T-helper 17 cell (primary cell): ENCODE measurements at places on chromosomes 1 and 21. TPM values are rescaled to one million over a fixed set of nuclear protein-coding genes. Genes with fewer than 3 reads are reported as not detected.

- peak within 1 kb of the TSS; percentile 83 for H3K4me3 ChIP-seq
- H3K36me3 ChIP-seq, result peaks cover 2% of the 10 kb centered on the region
- peaks cover 6% of the 10 kb centered on the region for H3K4me1 ChIP-seq
- peak within 1 kb of the TSS; percentile 61 for H3K27ac ChIP-seq
These were observed at the start of gene BMP8A for GRCh38 chr1:39491146-39491921. Gene BMP8A, plus strand, starts transcription at chr1:39491636. Its CDS starts 356 bp downstream, at chr1:39491992.

GRCh38 chr1:213984387-213985208 lies 3.2 kb upstream of the PROX1 start:
- H3K4me1 ChIP-seq, result peaks cover 20% of the 10 kb centered on the region
- H3K27me3 ChIP-seq, result peaks cover 82% of the 10 kb centered on the region
- H3K27ac ChIP-seq, result no peak overlapping the region
- no peak for DNase-seq
- H3K36me3 ChIP-seq, result peaks cover 11% of the 10 kb centered on the region

- no peak overlapping the region for H3K27ac ChIP-seq
- H3K27me3 ChIP-seq, result no peaks in the 10 kb centered on the region
- peaks cover 2% of the 10 kb centered on the region for H3K36me3 ChIP-seq
- no peak overlapping the region for H3K4me3 ChIP-seq
- DNase-seq, result no peak
These were observed 21.2 kb downstream of the MACO1 start for GRCh38 chr1:25451908-25452307.

- H3K4me1 ChIP-seq, result peaks cover 23% of the 10 kb centered on the region
- H3K4me3 ChIP-seq, result no peak overlapping the region
- H3K27ac ChIP-seq, result no peak overlapping the region
- no peaks in the 10 kb centered on the region for H3K27me3 ChIP-seq
These were observed 2.7 kb upstream of the HMGN2 start for GRCh38 chr1:26469558-26469957.

DNA sequence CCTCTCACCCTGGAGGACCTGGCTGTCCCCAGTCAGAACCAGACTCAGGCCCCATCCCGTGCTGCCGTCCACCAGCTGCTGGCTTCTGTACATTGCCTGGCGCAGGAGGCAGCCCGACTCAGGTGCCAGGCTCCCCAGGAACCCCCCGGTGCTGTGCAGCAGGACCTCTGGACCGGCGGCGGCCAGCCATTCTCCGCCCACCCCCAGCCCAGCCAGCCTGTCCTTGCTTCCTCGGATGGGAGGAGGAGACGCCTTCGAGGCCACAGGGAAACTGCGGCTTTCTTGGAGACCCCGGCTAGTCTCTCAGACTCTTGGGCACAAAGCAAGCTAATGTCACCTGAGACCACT lies 4.4 kb downstream of the C1orf167 start:
- peaks cover 22% of the 10 kb centered on the region for H3K27me3 ChIP-seq
- H3K4me1 ChIP-seq, result peaks cover 8% of the 10 kb centered on the region
- no peak overlapping the region for H3K27ac ChIP-seq

DNA sequence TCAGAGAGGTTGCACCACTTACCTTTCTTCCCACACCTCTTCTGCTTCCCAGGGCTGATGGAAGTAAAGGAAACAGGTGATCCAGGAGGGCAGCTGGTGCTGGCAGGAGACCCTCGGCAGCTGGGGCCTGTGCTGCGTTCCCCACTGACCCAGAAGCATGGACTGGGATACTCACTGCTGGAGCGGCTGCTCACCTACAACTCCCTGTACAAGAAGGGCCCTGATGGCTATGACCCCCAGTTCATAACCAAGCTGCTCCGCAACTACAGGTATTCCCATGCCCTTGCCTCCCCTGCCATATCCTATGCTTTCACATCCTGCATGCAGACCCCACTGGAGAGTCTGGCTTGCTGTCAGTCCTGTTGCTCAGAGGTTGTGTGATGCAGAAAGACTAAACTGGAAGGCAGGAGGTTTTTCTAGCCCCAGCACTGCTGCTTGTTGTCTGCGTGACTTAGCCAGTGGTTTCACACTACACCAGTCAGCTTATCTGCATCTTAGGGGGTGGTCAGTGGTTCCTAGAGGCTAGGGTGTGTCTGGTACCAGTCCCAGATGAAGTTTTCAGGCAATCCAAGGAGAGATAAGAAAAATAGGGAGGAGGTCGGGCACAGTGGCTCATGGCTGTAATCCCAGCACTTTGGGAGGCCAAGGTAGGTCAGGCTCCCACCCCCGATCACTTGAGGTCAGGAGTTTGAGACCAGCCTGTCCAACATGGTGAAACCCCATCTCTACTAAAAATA lies 10.2 kb downstream of the RHOC start:
- H3K36me3 ChIP-seq, result peaks cover 6% of the 10 kb centered on the region
- H3K4me3 ChIP-seq, result no peak overlapping the region
- peaks cover 7% of the 10 kb centered on the region for H3K4me1 ChIP-seq
- no peaks in the 10 kb centered on the region for H3K27me3 ChIP-seq
- H3K27ac ChIP-seq, result no peak overlapping the region

DNA sequence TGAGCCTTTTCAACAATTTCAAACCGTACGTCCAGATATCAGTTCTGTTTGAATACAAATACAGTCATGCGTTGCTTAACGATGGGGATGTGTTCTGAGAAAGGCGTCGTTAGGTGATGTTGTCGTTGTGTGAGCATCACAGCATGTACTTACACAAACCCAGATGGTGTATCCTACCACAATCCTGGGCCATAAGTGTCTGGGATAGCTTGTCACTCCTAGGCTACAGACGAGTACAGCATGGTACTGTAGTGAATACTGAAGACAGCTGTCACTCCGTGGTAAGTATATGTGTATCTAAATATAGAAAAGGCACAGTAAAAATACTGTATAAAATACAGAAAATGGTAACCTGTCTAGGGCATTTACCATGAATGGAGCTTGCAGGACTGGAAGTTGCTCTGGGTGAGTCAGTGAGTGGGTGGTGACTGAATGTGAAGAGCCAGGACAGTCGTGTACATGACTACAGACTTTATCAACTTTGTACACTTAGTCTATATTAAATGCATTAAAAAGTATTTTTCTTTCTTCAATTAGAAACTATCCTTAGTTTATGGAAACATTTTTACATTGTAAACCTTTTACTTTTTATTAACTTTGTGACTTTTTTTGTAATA lies 10.5 kb upstream of the OR2W3 start:
- no peaks in the 10 kb centered on the region for H3K27me3 ChIP-seq
- no peaks in the 10 kb centered on the region for H3K4me1 ChIP-seq
- H3K27ac ChIP-seq, result no peak overlapping the region
- DNase-seq, result no peak

GRCh38 chr1:85125891-85126290 lies 74.9 kb downstream of the SYDE2 start:
- no peaks in the 10 kb centered on the region for H3K4me1 ChIP-seq
- H3K4me3 ChIP-seq, result no peak overlapping the region
- peaks cover 14% of the 10 kb centered on the region for H3K27me3 ChIP-seq
- DNase-seq, result no peak

DNA sequence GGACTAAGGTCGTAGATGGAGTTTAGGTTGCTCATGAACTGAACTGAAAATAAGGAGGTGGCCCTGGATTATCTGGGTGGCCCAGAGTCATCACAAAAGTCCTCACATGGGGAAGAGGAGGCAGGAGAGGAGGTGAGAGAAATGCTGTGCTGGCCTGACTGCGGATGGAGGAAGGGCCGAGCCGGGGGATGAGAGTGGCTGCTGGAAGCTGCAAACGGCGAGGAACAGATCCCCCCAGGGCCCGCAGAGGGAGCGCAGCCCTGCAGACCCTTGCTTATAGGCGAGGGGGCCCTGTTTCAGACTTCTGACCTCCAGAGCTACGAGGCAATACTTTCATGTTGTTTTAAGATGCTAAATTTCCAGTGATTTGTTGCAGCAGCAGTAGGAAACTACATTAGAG lies 102.7 kb upstream of the C1orf174 start:
- no peak overlapping the region for H3K4me3 ChIP-seq
- H3K27ac ChIP-seq, result no peak overlapping the region
- no peak for DNase-seq
- H3K4me1 ChIP-seq, result peaks cover 5% of the 10 kb centered on the region

DNA sequence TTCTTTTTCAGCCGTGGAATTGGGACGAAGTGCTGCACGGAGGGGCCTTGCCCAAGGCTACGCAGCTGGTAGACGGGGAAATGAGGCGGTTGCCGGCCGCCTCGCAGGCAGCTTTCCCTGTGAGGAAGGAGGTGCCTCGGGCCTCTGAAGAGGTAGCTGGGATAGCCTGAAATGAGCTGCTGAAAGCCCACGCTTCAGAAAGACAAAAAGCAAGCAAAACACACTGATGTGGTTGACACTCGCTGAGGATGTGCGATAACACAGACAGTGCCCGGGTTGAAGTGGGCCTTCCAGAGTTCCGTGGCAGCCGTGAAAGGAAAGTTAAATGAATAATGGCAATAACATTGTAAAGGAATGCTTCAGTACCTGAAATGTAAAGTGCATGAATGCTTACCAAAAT lies 47.2 kb downstream of the S1PR1 start:
- H3K4me1 ChIP-seq, result peaks cover 77% of the 10 kb centered on the region
- no peaks in the 10 kb centered on the region for H3K27me3 ChIP-seq
- peak overlapping the region; percentile 98 for H3K27ac ChIP-seq
- DNase-seq, result no peak

- peaks cover 2% of the 10 kb centered on the region for H3K4me1 ChIP-seq
- no peak overlapping the region for H3K4me3 ChIP-seq
- no peak for DNase-seq
These were observed 61.4 kb downstream of the GORAB start for GRCh38 chr1:170593173-170594011.

- no peak overlapping the region for H3K4me3 ChIP-seq
- H3K27me3 ChIP-seq, result peaks cover 58% of the 10 kb centered on the region
- no peak for DNase-seq
- peaks cover 5% of the 10 kb centered on the region for H3K36me3 ChIP-seq
- H3K27ac ChIP-seq, result no peak overlapping the region
These were observed 6.0 kb downstream of the TMPRSS2 start for GRCh38 chr21:41501919-41502318.

DNA sequence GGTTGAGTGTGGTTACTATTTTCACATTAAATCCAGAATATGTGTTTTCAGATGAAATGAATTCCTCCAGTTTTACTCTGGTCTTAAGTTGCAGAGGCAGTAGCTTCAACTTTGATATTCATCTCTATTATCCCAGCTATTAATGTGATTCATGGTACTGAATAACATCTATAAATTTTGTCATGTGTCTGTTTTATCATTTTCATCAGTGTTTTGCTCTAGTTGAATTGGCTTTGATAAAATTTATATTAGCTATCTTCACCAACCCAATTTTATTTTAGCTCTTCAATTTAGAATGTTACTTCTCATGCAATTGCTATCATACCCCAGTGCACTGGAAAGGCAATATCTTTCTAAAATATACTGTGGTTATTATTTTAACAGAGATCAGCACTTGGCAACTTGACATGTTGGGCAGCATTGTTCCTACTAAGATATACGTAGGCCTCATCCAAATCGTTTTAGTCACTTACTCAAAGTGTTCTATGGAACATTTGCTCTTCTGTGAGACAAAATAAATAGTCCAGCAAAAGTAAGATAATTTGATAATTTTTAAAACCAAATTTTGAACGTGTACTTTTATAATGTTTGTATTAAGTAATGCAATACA lies 184.3 kb downstream of the NCAM2 start:
- H3K27ac ChIP-seq, result no peak overlapping the region
- no peaks in the 10 kb centered on the region for H3K36me3 ChIP-seq
- DNase-seq, result no peak
- H3K4me1 ChIP-seq, result no peaks in the 10 kb centered on the region

- H3K27me3 ChIP-seq, result peaks cover 8% of the 10 kb centered on the region
- DNase-seq, result no peak
- H3K4me1 ChIP-seq, result peaks cover 6% of the 10 kb centered on the region
These were observed 30.4 kb downstream of the WNT9A start for GRCh38 chr1:227917081-227917950.

- no peaks in the 10 kb centered on the region for H3K36me3 ChIP-seq
- peaks cover 14% of the 10 kb centered on the region for H3K27me3 ChIP-seq
- peak overlapping the region; percentile 78 for H3K4me3 ChIP-seq
These were observed 550 bp downstream of the ARHGEF16 start for GRCh38 chr1:3454811-3455618.

DNA sequence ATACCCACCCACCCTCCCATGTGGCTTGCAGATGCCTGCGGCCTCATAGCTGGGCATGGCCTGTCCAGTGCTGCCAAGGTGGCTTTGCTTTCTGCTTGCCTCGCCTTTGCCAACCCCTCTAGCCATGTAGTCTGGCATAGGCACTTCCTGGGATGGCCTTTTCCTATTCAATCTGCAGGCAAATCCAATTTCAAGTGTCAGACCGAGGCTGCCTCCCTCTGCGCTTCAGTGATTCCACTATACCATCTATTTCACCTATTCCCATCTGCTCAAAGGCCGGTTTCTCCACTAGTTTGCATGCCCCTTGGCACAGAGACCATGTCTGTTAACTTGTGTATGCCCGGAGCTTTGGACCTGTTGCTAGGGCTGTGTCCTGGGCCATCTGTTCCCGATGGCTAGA lies 3.8 kb upstream of the ZBTB21 start:
- H3K4me1 ChIP-seq, result peaks cover 14% of the 10 kb centered on the region
- no peak overlapping the region for H3K27ac ChIP-seq
- no peak for DNase-seq
- no peak overlapping the region for H3K4me3 ChIP-seq
- H3K27me3 ChIP-seq, result no peaks in the 10 kb centered on the region

- H3K4me3 ChIP-seq, result peak within 1 kb of the TSS; percentile 92
- peaks cover 14% of the 10 kb centered on the region for H3K4me1 ChIP-seq
- H3K27ac ChIP-seq, result peak within 1 kb of the TSS; percentile 53
- no peaks in the 10 kb centered on the region for H3K27me3 ChIP-seq
These were observed at the start of gene FAAP20 for GRCh38 chr1:2194319-2194897. Gene FAAP20, minus strand, starts transcription at chr1:2194772. Its CDS starts 23 bp downstream, at chr1:2194749.

DNA sequence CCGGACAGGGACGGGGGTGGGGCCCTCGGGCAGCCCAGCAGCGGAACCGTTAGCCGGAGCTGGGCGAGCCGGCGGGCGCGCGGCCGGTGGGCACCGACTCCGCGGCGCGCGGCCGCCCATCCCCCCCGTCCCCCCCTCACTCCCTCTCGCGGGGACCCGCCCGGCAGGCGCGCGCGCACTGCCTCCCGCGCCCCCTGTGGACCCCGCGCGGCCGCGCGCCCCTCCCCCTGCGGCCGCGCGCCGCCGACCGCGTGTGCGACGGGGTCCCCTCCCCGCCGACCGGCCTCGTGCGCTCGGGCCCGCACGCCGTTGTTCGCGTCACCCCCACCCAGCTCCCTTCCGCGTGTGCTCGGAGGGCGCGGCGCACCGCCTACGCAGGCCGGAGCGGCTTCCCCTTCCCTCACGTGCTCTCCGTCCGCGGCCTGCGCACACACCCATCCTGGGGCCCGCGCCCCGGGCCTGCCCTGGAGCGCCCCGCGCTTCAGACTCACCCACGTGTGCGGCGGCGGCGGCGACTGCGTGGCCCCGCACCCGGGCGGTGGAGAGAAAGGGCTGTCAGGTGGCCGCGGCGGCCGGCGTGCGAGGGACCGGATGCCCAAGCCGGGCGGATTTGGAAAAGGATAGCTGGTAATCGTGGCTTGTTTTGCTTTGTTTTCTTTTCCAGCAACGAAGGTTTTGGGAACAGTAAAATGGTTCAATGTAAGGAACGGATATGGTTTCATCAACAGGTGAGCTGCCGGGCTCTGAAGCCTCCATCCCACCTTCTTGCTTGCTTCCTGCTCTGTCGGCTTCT lies 717 bp downstream of the YBX1 start:
- H3K27ac ChIP-seq, result peak overlapping the region; percentile 95
- H3K4me1 ChIP-seq, result peaks cover 55% of the 10 kb centered on the region
- no peaks in the 10 kb centered on the region for H3K27me3 ChIP-seq
- H3K36me3 ChIP-seq, result peaks cover 9% of the 10 kb centered on the region
- H3K4me3 ChIP-seq, result peak overlapping the region; percentile 96

The GBP5 gene
- total RNA-seq, result 132 TPM

The HUNK gene
- total RNA-seq, result 1.3 TPM

The VHLL gene
- total RNA-seq, result not detected

The TPTE gene
- total RNA-seq, result not detected

The ATP1A4 gene
- 0.27 TPM for total RNA-seq

The CELA3A gene
- not detected for total RNA-seq

The CASQ2 gene
- total RNA-seq, result not detected
